Stimulated activated CD8-positive, alpha-beta memory T cell treated with anti-CD3 and anti-CD28 coated beads, Interleukin-7, amount 100 ng/mL, for 1 hour (primary cell): ENCODE measurements at places on chromosomes 5 and 9.

- DNase-seq: no peak
Observed at GRCh38 chr5:6868171-6868570, 154.9 kb downstream of the TENT4A start.

DNA sequence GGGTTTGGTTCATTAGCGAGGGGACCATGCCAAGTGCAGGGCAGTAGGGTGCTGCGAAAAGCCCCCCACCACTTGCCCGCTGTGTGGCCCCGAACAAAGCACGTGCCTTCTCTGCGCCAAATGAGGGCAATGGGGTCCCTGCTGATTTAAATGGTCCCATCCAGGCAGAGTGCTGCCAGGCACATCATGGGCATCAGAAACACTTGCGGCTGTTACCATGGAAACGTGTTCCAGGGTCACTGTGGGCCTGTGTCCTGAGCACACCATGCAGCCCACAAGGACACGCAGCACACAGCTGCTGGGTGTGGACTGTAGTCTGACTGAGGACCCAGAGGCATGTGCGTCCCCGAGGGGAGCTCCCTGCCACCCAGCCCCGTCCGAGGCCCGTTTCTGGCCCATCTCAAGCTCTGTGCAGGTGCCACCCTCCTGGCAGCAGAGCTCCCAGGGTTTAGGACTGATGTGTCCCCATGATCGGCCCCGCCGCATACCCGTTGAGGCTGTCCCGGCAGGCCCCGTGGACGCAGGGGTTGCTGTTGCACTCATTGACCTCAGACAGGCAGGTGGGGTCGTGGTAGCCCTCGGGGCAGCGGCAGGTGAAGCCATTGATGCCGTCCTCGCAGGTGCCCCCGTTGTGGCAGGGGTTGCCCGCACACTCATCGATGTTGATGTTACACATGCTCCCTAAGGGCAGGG is 31.3 kb upstream of the SEC16A start:
- no peak for DNase-seq

GRCh38 chr9:113675475-113675941 is 200.6 kb upstream of the ZNF618 start:
- no peak for DNase-seq

GRCh38 chr9:137281345-137282116 is 4.0 kb downstream of the TOR4A start:
- no peak for DNase-seq

GRCh38 chr5:55626790-55627189 is 85.3 kb downstream of the SLC38A9 start:
- no peak for DNase-seq

DNA sequence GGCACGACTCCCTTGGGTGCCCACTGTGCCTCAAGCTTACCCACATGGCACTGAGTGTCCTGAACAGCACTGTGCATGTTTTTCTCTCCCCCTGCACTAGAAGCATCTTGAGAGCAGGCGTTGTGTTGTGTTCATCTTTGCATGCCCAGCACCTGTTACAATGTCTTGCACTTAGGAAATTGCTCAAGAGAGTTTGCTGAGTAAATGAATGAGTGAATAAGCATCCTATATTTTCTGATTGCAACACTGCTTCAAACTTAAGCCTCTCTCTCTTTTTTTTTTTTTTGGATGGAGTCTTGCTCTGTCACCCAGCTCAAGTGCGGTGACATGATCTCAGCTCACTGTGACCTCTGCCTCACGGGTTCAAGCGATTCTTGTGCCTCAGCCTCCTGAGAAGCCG is 94.5 kb downstream of the LMNB1 start:
- no peak for DNase-seq

GRCh38 chr5:107356891-107357290 is 313.8 kb downstream of the EFNA5 start:
- no peak for DNase-seq

GRCh38 chr5:171317230-171317629 is 8.2 kb downstream of the TLX3 start:
- no peak for DNase-seq

DNA sequence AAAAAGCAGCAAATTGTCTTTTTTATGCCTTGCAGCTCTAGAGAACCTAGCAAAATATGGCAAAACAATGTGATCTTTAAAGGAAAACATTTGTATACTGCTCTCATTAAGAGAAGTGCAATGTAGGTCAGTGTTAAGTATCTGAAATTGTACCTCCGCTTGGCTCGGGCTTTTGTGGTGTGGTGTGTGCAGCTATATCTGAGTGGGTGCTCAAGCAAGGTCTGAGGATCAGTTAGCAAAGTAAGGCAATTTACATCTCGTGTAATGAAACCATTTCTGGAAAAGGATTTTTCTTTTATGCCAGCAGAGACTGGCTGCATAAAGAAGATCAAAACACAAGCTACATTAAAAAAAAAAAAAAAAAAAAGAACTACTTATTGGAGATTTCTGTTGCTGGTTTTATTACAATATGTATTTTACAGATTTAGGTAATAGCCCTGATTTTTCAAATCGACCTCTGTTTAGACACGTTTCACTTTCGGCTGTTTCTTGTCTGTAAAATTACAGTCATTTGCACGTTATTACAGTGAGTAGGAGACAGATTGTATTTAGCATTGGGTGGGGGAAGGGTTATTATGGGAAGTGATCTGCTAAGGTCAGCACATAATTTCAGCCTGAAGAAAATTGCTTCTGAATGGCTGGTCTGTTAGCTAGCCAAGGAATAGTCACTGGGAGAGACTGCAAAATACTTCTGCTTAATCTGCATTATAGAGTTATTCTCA is 7.9 kb upstream of the ZNF608 start:
- no peak for DNase-seq

DNA sequence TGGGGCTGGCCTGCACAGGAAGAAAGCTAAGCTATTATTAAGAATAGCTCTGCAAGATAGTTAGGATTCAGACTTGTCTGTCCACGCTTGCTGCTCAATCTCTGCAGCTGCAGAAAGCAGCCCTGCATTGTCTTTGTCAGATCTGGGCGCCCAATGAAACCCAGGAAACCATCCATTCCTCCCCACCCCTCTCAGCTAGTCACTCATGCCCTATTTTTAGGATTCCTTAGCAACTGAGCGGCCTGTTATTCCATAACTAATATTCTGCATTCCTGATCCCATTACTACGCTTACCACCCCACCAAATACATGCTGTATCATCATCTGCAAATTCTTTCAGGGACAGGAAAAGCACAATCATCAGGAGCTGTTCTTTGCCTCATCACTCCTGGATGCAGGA is 52.9 kb upstream of the APC start:
- no peak for DNase-seq

DNA sequence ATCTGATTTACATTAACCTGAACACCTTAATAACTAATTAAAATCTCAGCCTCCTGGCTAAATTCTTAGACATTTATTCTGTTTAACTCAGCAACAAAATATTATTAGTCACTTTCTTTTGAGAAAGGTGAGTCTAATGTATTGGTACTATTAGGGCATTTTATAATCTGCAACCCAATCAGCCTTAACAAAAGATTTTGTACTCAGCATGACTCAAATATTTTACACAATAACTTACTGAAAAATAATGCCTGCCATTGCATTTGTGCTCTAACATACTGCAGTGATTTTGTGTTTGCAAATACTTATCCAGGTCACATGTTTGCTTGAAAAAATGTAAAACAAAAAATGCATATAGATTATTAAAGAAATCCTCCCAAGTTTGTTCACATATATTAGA is 1129.9 kb downstream of the TAF11L14 start:
- no peak for DNase-seq

- no peak for DNase-seq
Observed at GRCh38 chr5:58582803-58583491, at the start of gene RAB3C. Gene RAB3C (plus strand): TSS chr5:58583075. CDS start chr5:58583209, 134 bp downstream.

DNA sequence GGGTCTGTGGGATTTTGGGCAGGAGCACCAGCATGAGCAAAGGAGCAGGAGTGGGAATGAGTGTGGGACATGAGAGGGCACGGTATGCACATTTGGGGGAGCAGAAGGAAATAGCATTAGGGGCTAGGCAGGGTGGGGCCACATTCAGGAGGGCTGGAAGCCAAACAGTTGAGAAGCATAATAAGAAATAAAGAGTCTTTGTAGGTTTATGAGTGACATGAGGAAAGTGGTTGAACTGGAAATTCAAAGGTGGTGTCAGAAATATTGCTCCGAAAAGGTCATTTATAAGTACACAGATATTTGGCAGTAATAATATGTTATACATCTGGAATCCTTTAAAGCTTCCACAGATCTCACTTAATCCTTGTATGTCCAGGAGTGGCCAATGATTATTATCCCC is 26.4 kb downstream of the ARHGEF28 start:
- no peak for DNase-seq

DNA sequence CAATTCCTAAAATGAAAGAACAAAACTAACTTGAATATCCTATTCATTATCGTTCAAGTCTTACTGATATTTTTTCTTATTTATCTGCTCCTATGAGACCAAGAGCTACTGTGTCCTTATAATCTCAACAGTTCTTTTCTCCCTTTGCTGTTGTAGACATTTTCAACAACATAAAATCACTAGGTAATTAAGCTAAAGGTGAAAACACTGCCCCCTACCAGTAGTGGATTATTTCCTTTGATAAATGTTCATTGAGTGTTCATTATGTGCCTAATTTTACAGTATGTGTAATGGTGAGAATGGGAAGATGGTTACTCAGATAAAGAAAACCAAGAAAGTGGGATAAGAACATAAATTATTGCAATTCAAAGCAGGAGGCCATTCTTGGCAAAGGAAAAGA is 41.4 kb upstream of the PAPPA start:
- no peak for DNase-seq

- DNase-seq: no peak
Observed at GRCh38 chr9:134485653-134486052, 155.9 kb upstream of the COL5A1 start.

GRCh38 chr5:181160152-181160754 is 12.9 kb downstream of the OR2V2 start:
- DNase-seq: no peak

DNA sequence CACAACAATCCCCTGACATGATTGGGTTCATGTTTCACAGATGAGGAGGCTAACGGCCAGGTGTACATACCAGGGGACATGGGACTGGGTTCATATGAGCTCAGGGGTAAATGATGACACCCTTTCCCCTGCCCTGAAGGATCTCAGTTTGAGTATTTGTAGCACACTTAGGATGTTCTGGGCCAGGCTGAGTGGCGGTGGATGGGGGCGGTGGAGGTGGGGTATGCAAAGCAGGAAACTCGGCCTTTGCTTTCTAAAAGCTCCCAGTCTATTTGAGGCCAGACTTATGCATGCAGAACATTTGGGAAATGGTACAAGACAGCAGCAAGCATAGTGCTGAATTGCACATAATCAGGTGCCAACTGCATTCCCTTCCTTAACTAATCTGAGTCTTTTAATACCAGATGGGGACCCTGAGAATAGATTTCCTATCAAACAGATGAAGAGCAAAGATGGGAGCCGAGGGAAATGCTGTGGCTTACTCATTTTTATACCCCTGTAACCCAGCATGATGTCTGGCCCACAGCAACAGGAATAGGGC is 4.9 kb upstream of the KCNIP1 start:
- no peak for DNase-seq

GRCh38 chr9:137387114-137387890 is 35.7 kb downstream of the EXD3 start:
- DNase-seq: no peak
